ENCODE measurements at places on chromosomes 4 and X.
A peak's percentile ranks its signal among the peaks of the same experiment; 100 is the strongest.

GRCh38 chr4:89898304-89898716, 3.7 kb downstream of the MMRN1 start:
- DNase-seq: no peak

DNA sequence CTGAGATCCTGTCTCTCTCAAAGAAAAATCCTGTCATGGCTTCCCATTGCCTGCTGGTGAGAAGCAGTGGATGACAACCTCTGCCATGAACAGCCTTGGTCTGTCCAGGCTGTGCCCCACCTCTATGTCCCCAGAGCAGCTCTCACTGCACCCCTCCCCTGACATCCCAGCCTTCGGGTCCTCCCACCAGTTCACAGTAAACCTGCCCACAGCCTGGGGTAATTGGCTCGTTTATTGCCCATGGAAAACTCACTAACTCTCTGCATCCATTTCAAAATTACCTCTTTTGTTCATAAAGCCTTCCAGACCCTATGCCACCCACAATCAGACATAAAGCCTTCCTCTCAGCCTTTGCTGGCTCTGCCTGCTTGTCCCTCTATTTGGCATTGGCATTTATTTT, 10.7 kb upstream of the HMGB3 start:
- DNase-seq: no peak

DNA sequence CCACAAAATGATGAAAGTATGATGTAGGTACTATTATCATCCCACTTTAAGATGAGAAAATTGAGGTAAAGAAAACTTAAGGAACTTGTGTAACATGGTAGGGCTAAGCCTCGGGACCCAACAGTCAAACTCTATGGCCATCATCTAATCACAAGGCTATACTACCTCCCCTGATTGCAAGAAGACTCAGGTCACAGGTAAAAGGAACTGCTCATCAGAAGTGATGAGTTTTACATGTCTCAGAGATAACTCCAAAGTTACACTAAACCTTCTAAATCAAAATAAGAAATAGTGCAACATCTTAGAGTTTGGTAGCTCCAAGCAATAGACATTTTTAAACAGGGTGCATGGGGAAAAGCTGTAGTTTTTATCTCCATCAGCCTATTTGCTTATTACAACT, 96.5 kb upstream of the MYOZ2 start:
- no peak for DNase-seq

GRCh38 chrX:53088136-53088974, 5.6 kb upstream of the KANTR start:
- peak; percentile 75 for DNase-seq

DNA sequence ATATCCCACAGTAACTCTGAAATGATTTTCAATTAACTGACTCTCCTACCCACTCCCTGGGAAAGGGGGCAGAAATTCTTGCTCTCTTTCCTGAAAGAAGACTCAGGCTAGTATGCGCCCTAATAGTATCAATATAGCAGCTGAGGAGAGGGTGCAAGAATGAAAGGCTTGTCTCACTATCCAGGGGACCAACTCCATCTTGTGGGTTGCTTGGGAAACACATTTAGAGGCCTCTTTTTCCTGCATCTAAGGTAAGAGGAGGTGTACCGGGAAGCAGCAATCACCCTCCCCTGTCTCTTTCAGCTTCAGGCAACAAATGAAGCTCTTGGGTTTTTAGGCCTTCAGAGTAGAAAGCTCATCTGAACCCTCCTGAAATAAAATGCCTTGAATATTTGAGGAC, 11.3 kb downstream of the TMEM255A start:
- DNase-seq: no peak

Measured in stimulated activated CD4-positive, alpha-beta T cell treated with anti-CD3 and anti-CD28 coated beads, Interleukin-15, amount 100 ng/mL, for 48 hours (primary cell).